ENCODE measurements at places on chromosomes 3 and 15.
A peak's percentile ranks its signal among the peaks of the same experiment; 100 is the strongest.

GRCh38 chr3:33149342-33149741 is 35.5 kb downstream of the CRTAP start:
- DNase-seq = no peak

DNA sequence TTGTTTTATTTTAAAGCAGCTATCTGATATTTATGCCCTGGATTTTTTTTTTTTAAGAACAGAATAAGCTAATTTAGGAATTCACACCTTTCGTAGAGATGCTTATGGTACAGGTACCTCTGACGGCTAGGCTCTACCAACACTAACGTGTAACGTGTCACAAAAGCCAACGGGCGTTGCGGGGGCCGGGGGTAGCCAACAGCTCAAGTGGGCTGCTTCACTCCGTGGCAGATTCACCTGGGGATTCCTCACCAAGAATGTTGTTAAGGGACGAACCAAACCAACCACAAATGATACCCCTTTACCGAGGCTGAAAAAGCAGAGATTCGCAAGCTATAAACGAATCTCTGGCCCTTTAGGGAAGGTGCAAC is 1.0 kb downstream of the TMCC1 start:
- DNase-seq = no peak

GRCh38 chr3:49841126-49841696 is 15.2 kb downstream of the TRAIP start:
- DNase-seq = peak; percentile 12

- no peak for DNase-seq
Observed at GRCh38 chr3:55160241-55160983, 232.6 kb upstream of the LRTM1 start.

DNA sequence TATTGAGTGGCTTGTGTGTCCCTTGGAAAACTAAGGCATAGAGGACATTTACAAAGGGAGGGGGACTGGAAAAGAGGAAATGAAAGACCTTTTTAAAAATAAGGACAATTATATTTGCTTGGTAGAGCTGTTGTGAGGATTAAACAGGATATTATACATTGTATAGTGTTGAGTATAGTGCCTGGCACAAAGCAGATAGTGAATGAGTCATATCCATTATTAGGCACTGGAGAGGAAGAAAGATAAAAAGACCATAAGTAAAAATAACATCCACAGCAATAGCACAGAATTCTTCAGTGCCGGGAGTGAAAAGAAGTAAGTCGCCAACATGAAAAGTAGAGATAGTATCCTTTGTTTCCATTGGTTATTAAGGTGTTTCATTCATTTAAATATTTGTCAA is 623.3 kb downstream of the PDCD6IP start:
- no peak for DNase-seq

- DNase-seq = no peak
Observed at GRCh38 chr3:195616681-195617080, 32.9 kb upstream of the APOD start.

GRCh38 chr3:19074257-19074900 is 73.9 kb upstream of the KCNH8 start:
- no peak for DNase-seq

DNA sequence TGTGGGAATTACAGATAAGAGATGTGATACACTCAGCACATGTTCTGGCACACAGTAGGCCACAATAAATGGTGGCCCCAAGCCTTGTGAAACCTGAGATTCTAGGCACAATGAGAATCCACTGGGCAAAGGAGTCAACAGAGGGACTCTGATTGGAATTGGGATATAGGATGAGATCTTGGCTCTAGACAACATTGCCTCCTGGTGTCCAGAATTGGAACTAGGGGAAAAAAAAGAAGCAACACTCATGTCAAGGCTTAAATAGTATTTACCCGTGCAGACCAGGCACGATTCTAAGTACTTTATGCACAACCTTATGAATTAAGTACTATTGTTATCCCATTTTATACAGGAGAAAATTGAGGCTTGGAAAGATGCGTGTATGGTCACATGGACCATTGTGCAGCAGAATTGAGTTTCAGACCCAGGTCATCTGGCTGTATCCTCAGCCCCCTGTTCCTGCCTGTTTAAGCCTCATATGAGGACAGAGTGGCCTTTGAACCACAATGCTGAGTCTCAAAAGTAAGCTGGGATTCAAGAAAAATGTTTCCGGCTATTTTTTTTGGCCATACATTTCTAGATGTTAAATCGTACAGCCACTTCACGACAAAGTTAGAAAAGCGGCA is 124.8 kb downstream of the SV2B start:
- DNase-seq = peak; percentile 1

GRCh38 chr3:9681723-9682081 is 21.9 kb upstream of the CPNE9 start:
- DNase-seq = no peak

- DNase-seq = no peak
Observed at GRCh38 chr3:175199961-175200360, 340.8 kb downstream of the NAALADL2 start.

- DNase-seq = no peak
Observed at GRCh38 chr3:172708921-172709773, 1.7 kb downstream of the NCEH1 start.

DNA sequence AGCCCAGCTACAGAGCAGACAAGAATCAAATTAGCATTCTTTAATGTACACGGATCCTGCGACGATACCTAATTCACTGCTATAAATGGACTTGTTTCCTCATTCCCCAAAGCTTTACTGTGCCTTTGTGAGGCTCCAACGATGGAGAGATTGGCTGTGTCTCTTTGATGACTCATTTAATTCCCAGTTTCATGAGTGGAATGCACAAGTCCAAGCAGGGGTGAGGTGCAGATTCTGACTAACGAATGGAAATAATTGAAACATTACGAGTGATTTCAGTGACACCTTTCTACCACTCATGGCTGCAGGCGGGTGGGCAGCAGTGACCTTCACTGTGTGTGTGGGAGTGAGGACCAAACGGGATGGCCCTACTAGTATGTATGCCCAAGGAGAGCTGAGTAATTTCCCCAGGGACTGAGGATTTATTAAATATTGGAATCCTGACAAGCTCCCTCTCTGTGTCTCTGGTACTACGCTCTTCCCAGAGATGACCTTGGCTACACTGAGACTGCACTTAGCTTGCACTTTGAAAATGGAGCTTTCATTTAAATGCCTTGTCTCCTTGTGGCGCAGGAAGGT is 156.7 kb downstream of the CACNA2D3 start:
- DNase-seq = no peak

- DNase-seq = no peak
Observed at GRCh38 chr15:35713733-35714132, 167.8 kb upstream of the DPH6 start.
